ENCODE measurements at places on chromosomes 12 and 14.

DNA sequence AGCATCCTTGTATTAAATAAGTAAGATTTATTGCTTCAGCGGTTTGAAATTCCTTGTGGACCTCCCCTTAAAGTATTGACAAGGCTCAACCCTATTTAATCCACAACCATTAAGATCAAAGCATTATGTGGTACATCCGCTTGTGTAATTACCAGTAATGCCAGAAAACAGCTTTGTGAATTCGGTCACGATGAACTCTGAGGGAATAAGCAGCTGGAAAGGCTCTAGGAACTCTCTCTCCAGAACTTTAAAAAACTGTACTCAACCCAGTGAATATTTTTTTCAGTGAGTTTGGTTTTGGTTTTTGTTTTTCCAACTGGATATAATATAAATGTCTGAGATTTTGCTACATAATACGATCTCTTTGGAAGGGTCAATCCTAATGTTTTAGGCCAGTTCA lies 49.3 kb upstream of the DIO2 start:
- no peak for DNase-seq

DNA sequence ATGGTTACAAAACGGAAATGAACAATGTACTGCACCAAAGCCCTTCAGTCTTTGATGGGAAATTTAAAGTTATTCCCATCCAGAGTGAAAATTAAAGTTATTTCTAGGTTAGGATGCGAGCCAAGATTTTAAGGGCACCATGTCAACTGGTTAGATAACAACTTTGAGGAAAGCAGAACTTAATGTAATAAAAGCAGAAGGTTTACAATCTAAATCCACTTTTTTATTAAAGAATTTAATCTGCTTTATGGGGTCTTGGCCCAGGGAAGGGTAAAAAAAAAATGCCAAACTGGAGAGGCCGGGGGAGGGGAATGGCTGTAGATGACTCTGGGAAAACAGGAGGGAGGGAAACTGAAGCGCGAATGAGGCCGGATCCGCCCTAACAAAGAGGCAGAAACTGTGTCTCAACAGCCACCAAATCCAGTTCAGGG lies 108.2 kb upstream of the ATF7IP start:
- no peak for DNase-seq

DNA sequence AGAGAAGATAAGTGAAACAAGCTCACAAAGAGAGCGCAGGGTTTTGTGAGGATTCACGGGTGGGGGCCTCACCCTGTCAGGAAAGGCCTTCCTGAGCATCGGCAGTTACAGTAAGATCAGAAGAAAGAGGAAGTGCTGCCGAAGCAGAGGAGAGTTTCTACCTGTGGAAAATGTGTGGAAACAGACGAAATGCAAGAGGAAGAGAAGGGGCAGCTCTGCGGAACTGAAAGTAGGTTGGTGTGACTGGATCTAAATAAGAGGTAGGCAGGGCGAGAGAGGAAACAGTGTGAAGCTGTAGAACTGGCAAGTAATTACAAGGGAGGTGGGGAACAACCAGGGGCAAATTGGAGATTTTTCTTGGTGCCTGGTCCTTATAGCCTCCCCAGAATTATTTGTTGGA lies 2.6 kb downstream of the GPR68 start:
- peak; percentile 16 for DNase-seq

- peak; percentile 17 for DNase-seq
These were observed 14.3 kb upstream of the OTUB2 start for GRCh38 chr14:94011795-94012194.

- DNase-seq, result no peak
These were observed 229.9 kb upstream of the FOXN3 start for GRCh38 chr14:89646971-89647370.

GRCh38 chr12:127810041-127810440 lies 456.9 kb upstream of the TMEM132C start:
- DNase-seq, result no peak

DNA sequence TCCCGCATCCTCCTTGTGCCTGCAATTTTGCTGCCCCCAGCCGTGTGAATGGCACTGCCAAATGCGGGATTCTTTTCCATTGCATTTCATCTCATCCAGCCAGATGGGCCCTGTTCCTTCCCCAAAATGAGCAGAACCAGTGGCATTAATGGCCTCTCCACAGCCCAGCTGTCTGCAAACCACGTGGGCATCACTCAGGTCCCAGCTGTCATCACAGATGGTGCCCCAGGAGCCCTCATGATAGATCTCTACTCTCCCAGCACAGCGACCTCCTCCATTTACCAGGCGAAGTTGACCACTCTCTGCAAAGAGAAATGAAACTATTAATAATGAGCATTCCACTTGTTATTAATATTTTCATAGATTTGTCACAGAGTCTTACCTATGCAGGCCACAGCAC lies 17.1 kb downstream of the CD163 start:
- no peak for DNase-seq

GRCh38 chr12:89454080-89454848 lies 70.3 kb downstream of the GALNT4 start:
- no peak for DNase-seq
